Hair follicle dermal papilla cell (primary cell): ENCODE measurements at places on chromosomes 11 and 22. TPM values are rescaled to one million over a fixed set of nuclear protein-coding genes. Genes with fewer than 3 reads are reported as not detected.

The MS4A7 gene
- total RNA-seq = not detected in 2 replicates

The KAT5 gene
- total RNA-seq = 41.7 and 46.7 TPM in 2 replicates

The NDUFS8 gene
- 54.4 and 68.1 TPM in 2 replicates for total RNA-seq

The OR5P2 gene
- not detected in 2 replicates for total RNA-seq

The GAL3ST3 gene
- 0.16 TPM in 1 of 2 replicates, not detected in the other for total RNA-seq

The KCNJ1 gene
- 0.12 TPM in 1 of 2 replicates, not detected in the other for total RNA-seq

The C11orf42 gene
- 0.16 TPM in 1 of 2 replicates, not detected in the other for total RNA-seq

The DNAJB7 gene
- not detected in 2 replicates for total RNA-seq

The PTGDR2 gene
- 0.81 and 2.6 TPM in 2 replicates for total RNA-seq

The LRRC74B gene
- total RNA-seq = 0.16 and 0.36 TPM in 2 replicates

The HRAS gene
- 24.5 and 27.4 TPM in 2 replicates for total RNA-seq

The C11orf65 gene
- 0.81 and 1.5 TPM in 2 replicates for total RNA-seq

The TMEM121B gene
- total RNA-seq = under 0.01 TPM in 1 of 2 replicates, not detected in the other

The MS4A4A gene
- not detected in 2 replicates for total RNA-seq

The TMPRSS13 gene
- total RNA-seq = not detected in 2 replicates

The CASP12 gene
- total RNA-seq = 0.16 TPM in 1 of 2 replicates, not detected in the other

The UCP3 gene
- 0.16 and 0.36 TPM in 2 replicates for total RNA-seq

The DNAJB13 gene
- 0.12 TPM in 1 of 2 replicates, not detected in the other for total RNA-seq
